ENCODE measurements at places on chromosomes 7 and 10.

- no peak for DNase-seq
Observed at GRCh38 chr10:129605266-129605985, 138.4 kb downstream of the MGMT start.

- DNase-seq, result no peak
Observed at GRCh38 chr10:116756277-116756676, 13.9 kb upstream of the HSPA12A start.

GRCh38 chr10:126253611-126253998 lies 134.7 kb downstream of the ADAM12 start:
- DNase-seq, result no peak

DNA sequence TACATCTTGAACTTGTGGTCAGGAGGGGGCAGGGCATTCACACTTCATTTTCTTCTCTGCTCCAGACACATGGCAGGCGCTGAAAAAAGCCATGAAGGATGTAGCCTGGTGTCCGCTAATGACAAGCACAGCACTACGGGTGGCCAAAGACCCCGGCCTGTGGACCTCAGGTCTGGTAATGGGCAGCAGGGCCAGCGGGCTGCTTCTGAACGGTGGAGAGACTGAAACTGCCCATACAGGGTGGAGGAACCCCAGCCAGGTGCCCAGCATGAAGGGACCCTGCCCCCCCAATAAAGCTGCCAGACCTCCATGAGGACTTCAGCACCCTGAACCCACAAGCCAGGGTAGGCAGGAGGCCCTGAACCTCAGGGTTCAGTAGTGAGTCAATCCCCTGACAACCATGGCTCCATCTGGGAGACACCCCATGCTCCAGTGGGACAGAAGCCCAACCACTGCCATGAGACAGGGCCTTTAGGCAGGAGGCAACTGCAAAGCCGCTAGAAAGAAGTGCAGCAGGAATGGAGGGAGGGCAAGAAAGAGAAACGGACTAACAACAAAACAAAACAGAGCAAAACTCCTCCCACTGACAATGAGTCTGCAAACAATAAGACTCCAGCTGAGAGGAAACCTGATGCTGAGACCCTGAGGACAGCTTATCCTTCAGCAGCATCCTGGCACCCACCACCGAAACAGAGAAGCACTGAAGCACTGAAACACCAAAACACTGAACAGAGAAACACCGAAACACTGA lies 140.2 kb upstream of the PPP2R2D start:
- no peak for DNase-seq

DNA sequence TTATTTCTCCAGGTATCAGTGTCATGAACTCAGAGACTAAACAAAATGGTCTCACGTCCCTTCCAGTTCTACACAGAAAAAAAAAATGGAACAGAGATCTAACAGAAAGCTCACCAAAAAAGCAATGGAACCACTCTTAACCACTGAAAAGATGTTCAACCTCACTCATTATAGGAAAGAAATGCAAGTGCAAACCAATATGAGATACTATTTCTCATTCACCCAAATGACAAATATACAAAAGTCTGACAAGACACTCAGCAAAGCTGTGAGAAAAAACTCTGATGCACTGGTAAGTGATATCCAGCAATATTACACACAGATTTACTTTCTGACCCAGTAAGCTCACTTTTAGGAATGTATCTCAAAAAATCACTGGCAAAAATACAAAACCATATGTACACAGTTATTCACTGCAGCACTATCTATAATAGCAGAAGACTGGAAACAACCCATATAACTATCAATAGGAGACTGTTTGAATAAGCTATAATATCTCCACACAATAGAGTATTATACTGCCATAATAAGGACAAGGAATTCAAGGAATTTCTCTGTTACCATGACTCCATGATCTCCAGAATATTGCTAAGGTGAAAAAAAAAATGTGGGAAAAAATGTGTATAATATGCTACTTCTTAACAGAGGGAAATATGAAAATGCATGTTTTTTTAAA lies 36.6 kb downstream of the ABI1 start:
- DNase-seq, result no peak

DNA sequence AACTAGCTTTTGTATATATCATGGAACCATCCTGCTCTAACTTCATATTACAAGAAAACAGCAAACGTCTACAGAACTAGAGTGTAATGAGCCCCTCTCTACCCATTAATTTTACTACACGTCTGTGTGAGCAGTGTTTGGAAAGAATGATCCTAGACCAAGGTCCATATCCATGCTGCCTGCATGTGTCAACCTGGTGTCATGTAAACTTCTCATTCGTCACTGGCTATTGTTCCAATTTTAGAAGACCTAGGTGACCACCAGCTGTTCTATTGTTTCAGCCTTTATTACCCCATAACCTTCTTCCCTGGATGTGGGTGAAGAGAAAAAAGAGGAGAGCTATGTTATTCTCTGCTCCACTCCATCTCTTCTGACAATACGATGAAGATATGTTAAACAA lies 77.1 kb downstream of the CREM start:
- DNase-seq, result no peak

- no peak for DNase-seq
Observed at GRCh38 chr7:109256762-109257560, 687.3 kb downstream of the DNAJB9 start.

- DNase-seq, result no peak
Observed at GRCh38 chr10:9535744-9536143, 1481.3 kb downstream of the GATA3 start.

DNA sequence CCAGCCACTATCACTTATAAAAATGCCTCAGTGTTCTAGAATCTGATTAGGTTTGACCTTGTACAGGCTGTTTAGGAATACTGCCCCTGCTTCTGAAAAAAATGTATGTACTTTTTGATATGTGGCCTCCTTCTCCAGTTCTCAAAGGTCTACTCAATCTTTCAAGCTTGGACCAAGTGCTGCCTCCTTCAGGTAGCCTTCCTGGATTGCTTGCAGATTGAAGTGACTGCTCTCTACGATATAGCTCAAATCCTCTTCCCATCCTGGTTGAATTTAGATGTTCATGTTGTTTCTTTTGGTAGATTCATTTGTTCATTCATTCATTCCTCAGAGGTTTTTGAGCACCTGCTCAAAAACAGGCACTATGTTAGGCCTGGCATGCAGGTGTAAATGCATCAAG lies 77.2 kb upstream of the NPTX2 start:
- DNase-seq, result no peak

DNA sequence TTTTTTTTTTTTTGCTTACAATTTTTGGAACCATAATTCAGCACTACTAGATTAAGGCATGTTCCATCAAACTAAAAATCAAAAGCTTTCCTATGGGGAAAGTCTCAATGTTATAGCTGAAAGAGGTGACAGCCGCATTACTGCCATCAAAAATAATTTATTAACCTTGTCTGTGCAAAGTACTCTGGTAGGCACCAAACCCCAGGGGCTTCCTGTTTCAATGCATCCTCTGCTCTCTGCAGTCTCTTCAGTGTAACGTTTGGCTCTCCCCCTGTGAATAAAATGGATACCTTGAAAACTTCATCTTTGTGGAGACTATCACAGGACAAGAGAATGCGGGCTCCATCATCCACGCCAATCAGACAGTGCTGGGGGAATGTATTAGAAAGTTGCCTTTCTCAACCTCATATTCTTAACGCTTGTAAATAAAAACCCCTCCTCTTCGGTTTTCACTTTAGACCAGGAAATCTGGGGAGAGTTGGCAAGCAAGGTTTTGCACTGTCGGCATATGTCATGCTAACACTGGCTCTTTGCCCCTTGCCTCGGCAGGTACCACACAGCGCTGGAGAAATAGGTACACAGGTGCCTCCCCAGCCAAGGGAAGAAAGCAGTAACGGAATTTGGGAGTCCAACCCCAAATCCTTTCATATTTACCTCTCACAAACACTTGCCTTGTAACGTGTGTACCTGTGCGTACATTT lies 1.6 kb upstream of the NRG3 start:
- no peak for DNase-seq

DNA sequence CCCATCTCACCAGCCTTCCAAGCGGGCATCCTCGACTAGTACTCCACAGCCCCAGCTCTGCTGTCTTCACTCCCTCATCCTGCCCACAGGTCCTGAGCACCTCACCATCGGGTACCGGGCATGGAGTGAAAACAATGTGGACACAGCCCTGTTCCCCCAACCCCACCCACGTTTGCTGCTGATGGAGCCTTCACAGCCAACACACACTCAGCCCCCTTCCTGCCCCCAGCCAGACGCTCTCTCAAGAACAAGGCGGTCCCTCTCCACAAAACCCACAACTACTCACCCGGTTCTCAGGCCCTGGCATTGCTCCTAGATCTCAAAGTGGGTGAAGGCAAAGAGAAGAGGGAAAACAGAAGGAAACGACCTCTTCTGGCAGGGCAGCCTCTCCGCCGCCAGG lies 56.1 kb downstream of the SLIT1 start:
- DNase-seq, result no peak

DNA sequence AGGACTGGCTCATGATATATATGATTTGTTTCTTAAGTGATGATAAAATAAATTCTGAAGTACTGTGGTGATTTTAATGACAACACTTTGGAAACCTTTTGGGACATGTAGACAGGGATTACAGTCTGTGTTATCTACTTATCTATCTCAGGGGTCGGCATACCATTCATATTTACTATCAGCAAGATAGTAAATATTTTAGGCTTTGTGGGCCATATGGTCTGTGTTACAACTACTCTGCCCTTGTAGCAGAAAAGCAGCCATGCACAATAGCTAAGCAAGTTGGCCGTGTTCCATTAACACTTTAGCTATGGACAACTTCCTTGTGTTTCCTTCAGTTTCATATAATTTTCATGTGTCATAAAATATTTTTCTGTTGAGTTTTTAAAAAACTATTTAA lies 97.8 kb upstream of the PRPS1L1 start:
- no peak for DNase-seq

GRCh38 chr7:33892945-33893344 lies 12.4 kb upstream of the BMPER start:
- no peak for DNase-seq

DNA sequence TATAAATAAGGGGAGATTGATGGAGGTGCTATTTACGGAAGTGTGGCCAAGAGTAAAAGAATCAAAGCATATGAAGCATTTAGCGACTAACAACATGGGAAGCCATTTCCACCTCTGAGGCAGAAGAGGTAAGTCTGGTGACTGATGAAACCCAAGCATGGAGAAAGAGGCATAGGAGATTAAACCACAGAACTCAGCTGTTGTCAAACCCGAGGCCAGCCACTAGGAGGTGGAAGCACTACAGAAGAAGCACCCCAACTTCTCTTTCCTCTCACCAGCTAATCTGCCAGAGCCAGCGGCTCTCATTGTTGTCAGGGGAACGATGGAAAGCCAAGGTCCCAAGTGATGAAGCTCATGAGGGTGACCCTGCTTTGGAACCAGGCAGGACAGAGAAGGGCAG lies 19.6 kb upstream of the CNTNAP2 start:
- DNase-seq, result no peak

DNA sequence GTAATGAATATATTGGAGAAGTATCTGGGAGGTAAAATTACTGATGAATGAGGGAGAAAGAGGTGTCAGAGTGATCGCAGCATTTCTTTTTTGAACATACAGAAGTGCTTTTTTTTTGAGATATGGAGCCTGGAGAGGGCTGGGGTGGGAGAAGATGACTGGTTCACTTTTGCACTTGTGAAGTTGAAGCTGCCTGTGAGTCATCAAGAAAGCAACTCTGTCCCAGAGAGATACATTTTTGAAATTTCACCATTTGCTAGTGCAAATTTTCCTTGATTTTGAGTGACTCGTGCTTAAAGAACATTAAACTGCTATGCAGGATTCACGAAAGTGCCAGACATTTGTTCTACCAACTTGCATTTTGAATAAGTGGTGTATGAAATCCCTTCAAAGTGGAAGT lies 81.8 kb downstream of the ADRA2A start:
- DNase-seq, result no peak

DNA sequence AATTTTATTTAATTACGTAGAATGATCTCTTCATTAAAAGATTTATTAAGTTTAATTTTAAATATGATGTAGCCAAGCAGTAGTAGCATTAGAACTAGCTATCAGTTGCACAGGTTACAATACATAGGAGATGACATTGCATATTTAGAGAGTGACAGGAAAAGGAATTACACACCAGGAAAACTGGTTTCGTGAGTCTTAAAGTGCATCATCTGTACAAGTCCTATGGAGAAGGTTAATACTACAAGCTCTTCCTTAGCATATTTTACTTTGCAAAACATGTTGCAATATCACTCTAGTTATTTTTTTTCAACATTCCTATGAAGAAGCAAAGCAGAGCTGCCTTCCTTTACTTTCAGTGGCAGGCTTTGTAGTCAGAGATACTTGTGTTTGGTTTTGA lies 20.2 kb upstream of the SEM1 start:
- no peak for DNase-seq

GRCh38 chr7:153398789-153399553 lies 639.4 kb downstream of the ACTR3B start:
- no peak for DNase-seq

GRCh38 chr7:130985361-130985760 lies 251.4 kb upstream of the KLF14 start:
- no peak for DNase-seq

GRCh38 chr10:3900391-3900790 lies 115.4 kb upstream of the KLF6 start:
- no peak for DNase-seq

DNA sequence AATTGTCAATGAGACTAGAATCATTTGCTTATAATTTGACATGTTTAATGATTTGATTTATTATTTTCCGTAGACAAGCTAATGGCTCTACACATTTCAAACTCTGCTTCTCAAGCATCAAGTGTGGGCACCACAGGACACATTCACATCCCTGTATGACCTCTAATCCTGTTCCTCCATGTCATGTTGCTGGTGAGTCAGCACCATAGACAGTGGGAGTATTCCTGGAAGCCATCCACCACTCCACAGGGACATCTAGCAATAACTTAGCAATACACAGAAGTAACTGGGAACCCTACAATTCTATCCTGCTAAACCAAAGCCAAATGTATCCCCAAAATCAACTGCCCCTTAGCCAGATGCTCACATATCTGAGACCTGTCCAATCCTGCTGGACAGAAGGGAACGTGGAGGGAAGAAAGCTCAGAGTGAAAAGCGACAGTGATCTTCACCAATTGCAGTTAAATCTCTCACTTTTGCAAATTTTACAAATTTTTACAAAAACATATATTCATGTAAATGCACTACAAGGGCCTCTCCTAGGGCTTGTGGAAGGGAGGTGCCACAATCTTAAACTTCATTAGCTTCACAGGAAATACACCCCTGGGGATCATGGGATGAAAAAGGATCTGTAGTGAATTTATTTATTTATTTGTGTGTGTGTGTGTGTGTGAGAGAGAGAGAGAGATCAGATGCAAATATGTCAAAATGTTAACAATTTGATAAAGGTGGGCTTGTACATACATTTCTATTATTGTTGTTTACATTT lies 126.5 kb downstream of the GFRA1 start:
- DNase-seq, result no peak

GRCh38 chr10:71191551-71192076 lies 20.8 kb upstream of the UNC5B start:
- DNase-seq, result no peak
